ENCODE measurements at places on chromosomes 11 and 22.

- peak; percentile 14 for DNase-seq
Observed at GRCh38 chr11:68750195-68751003, 921 bp downstream of the TESMIN start.

- DNase-seq: no peak
Observed at GRCh38 chr11:106420048-106420665, 342.7 kb downstream of the AASDHPPT start.

- no peak for DNase-seq
Observed at GRCh38 chr22:49589301-49589700, 238.4 kb downstream of the BRD1 start.

DNA sequence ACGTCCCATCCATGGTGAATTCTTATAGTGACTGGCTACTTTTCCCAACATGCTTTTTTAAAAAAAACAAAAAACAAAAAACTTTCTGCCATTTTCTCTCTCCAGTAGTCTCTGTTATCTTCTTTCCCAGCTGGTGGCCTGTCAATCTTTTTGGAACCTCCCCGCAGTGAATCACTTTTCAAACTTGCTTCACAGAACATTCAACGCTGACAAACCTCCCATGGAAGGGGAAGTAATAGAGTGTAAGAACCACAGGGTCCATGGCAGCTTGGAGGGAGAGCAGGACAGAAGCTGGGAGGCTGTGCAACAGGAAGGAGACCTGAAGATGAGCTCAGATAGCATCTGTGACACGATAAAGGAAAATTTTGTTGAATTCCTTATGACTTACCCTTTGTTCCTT lies 9.8 kb upstream of the CECR2 start:
- DNase-seq: no peak

DNA sequence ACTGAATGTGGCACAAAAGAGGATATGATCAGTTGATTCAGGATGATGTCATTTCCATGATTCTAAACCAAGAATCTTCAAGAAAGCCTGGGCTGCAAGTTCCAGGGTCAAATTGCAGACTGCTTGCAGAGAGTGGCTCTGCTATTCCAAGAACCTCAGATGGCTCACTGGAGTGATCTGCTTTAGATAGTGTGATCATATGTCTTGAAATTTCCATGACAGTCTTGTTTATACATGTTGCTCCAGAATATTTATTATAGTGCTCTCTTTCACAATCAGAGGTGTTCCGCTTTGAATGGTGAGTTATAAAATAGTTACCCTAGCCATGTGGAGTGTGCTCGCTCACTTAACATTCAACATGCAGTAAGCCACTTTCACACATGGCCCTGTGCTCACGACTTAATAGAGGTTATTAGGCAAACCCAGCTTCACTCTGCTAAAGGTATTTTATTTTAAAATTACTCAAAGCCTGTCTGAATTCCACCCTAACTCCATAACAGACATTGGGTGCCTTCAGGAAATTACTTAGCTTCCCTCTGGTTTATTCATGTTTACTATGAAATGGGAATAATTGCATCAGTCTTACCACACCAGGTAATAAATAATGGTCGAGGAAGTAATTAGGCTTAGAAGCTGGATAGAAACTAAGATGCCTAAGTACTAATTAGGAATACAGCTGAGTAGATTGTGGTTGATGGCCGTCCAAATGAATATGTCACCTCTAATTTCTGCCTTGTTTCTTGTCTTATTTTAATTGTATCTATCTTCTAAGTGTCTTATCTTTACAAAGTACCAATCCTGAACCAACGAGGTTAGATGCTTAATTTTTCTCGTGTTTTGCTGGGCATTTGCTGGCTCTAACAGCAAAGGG lies 187.9 kb downstream of the ETS1 start:
- DNase-seq: no peak

DNA sequence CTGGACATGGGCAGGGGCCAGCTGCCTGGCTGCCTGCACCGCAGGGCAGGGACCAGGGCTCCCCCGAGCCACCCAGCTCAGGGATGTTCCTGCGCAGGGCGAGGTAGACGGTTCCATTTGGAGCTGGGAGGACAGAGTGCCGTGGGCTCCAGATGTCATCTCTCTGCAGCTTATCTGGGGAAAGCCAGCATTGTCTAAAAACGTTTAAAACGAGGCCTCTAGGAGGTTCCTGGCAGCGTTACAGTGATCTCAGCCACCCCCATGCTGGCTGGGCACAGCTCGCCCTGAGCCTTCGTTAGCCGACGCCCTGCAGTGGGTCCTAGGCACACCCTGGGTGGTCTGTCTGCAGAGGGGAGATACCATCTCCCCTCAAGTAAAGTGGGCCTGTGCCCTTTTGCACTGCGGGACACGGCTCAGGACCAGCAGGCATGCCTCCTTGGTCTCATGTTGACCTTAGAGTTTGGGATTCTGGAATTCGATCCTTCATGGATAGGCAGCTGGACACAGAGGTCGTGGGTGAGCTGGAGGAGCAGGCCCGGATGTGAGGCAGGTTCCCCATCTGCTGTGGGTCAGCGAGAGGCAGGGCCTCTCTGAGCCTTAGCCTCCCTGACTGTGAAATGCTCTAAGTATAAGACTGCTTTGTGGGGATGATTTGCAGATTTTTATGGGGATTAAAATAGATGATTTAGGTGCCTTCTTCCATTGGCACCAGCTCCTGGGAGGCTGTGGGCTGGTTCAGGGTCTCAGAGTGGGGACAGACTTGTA lies 14.1 kb downstream of the SYNGR1 start:
- DNase-seq: no peak

GRCh38 chr11:33388793-33389525 lies 131.8 kb downstream of the HIPK3 start:
- no peak for DNase-seq

- DNase-seq: no peak
Observed at GRCh38 chr11:76857781-76858410, 2.8 kb upstream of the ACER3 start.

- no peak for DNase-seq
Observed at GRCh38 chr11:113324250-113324649, 9.9 kb downstream of the TTC12 start.

GRCh38 chr11:33191467-33191866 lies 30.2 kb upstream of the CSTF3 start:
- DNase-seq: no peak

- DNase-seq: no peak
Observed at GRCh38 chr11:30326114-30326778, 3.3 kb downstream of the ARL14EP start.

- DNase-seq: no peak
Observed at GRCh38 chr11:125369808-125370207, 126.3 kb downstream of the FEZ1 start.
